ENCODE measurements at places on chromosomes 11 and 22.

DNA sequence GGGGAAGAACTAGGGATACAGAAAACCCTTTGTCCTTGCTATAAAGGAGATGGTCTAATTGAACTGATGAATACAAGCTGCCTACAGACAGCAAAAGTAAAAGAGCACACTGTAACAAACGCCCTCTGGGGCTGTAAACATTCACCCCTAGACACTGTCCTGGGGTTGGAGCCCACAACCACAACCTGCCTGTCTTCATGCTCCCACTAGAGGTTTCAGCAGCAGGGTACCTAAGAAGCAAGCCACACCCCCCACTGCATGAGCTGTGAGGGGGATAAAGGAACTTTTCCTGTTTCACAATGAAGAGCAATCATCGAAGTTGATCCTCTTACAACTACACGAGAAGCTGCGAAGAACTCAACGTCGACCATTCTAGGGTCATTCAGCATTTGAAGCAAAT lies 90.5 kb upstream of the LUZP2 start:
- DNase-seq: no peak

GRCh38 chr22:26546282-26546681 lies 34.0 kb upstream of the TFIP11 start:
- DNase-seq: peak; percentile 59

DNA sequence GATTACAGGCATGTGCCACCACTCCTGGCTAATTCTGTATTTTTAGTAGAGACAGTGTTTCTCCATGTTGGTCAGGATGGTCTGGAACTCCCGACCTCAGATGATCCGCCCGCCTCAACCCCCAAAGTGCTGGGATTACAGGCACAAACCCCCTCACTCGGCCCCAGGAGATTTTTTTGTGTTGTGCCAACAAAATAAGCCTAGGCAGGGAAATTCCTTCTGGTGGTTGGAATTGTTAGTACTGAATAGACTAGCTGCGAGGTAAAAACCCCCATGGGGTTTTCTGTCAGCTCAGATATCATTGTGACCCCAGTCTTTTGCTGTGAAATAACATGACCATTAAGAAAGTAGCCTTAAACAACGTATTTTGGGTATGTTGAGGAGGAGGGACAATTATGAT lies 144.9 kb downstream of the BCR start:
- DNase-seq: no peak

DNA sequence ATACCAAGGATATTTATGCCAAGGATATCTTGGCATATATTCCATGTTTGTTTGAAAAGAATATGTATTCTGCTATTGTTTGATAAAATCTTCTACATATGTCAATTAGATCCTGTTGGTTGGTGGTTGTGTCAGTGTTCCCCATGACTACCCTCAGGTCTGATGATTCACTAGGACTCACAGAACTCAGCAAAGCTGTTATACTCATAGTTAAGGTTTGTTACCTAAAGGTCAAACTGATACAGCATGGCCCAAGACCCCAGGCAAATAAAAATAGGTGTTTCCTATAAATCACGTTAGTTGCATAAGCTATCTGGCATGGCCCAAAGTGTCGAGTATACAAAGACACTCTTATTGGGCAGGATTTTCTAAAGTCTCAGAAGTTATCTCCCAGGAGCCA lies 30.2 kb upstream of the B3GNT6 start:
- DNase-seq: no peak

DNA sequence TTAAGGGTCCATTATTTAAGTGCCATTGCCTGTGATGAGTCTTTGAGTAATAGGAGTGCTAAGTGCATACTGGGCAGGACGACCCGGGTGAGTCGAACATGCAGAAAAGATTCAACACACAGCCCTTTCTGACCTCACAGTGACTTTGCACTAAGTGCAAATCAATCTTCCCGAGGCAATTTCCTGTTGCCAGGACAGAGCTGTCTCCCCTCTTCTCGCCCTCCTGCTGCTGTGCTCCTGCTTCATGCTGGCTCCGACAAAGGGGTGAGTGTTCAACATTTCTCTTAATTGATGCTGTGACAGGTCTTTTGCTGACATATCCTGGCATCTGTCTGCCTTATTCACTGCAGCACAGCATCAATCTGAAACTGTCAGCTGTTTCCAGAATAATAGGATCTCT lies 42.0 kb downstream of the MCHR1 start:
- DNase-seq: no peak

- DNase-seq: peak; percentile 66
Observed at GRCh38 chr11:115324581-115325432, 179.4 kb downstream of the CADM1 start.

- no peak for DNase-seq
Observed at GRCh38 chr11:128926437-128927107, 16.1 kb downstream of the TP53AIP1 start.

- DNase-seq: no peak
Observed at GRCh38 chr11:117523680-117524079, 196.0 kb downstream of the CEP164 start.

Data from NCI-H2029 (cell line).